NCI-H187 treated with DMSO at 0.1 percent for 48 hours (cell line): ENCODE measurements at places on chromosomes 7 and 10.
A peak's percentile ranks its signal among the peaks of the same experiment; 100 is the strongest.

DNA sequence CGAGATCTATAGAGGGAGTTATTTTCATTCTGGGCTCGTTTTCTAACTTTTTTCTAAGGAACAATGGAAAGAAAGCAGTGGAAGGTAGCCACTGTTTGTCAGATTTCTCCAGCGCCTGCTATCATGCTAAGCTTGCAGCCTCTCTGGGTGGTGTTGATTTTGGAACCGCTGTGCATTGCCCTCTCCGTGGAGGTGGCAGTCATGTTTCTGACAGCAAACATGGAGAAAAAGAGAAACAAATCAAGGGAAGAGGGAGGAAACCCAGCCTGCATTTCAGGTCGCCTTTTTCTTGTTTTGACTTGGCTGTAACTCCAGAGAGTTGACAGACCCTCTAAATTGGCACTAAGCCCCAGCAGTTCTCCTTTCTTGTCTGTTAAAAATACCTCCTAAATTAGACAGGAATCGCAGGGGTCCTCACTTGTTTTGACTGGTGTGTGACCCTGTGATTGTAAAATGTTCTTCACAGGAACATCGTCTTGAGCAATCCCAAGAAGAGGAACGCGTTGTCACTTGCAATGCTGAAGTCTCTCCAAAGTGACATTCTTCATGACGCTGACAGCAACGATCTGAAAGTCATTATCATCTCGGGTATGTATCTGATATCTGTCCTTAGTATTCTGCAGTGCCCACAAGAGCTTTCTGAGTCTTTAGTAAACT is 4.8 kb downstream of the ECHDC3 start:
- DNase-seq = no peak

- peak; percentile 9 for DNase-seq
Observed at GRCh38 chr10:35447693-35448407, 111.5 kb downstream of the CCNY start.

DNA sequence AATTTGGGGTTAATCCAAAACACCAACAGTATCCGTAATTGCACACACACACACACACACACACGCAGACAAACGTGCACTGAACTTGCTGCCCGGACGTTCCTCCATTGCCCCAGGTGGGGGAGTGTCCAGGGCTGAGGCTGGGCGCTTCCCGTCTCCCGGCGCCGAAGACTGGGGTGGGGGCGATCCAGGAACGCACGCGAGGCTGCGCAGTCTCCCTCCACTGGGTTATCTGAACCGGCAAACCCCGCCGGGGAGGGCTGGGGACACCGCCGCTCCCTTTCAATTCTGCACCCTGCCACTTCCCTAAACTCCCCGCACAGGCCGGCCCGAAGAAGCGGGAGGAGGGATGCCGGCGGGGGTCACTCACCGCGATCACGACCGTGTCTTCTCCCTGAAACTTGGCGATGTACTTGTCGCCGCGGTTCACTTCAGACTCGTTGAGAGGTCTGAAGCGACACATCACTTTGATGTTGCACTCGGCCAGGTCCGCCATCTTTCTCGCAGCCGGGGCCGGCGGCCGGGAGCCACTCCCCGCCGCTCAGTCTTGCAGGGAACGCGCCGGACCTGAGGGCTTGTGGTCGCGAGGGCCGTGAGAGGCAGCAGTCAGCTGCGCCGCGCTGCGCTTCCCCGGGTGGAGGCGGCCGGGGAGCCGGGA is 618 bp downstream of the KIF5B start:
- no peak for DNase-seq

DNA sequence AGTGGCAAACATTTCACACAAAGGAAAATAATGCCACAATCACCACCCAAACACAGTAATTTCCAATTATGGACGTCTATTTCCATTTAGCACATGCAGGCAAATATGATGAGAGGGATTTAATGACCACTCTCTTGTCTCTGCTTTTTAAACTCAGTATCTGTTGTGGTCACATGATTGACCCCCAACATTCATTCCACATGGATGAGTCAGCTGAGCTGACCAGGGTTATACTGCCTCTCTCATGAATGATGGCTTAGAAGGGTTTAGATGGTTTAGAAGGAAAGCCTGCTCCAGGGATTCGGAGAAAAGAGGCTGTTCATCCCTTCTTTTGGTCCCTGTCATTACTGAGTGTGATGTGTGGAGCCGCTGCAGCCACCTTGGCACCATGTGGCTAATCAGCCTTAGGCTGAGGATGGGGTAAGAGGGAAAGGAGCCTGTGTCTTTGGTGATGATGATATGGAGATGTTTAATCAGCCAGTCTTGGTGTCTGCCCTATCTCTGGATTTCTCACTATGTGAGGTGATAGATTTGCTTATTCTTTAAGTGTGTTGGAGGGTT is 38.2 kb upstream of the JAKMIP3 start:
- no peak for DNase-seq

DNA sequence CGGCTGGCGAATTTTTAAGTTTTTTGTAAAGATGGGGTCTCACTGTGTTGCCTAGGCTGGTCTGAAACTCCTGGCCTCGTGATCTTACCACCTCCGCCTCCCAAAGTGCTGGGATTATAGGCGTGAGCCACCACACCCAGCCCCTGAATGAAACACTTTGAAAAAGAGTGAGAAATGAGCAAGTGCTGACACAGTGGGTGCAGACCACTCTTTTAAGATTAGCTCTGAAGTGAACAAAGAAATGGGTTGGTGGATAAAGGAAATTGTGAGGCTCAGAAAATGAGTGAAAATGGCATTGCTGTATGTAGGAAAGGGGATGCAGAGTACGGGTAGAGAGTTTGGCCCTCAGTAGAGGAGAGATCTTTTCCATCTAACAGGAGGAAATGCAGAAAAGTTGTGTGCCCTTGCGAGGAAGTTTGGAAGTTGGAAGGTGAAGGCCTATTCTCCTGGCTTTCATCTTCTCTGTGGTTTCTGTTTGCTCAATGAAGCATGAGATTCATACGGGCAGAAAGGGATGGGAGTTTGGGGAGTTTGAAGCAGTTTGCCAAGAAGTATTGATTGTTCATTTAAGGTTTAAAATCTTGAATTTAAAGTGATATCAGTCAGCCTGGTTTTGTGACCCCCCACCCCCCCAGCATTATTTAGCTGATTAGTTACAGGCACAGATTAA is 11.0 kb downstream of the MAPK8 start:
- no peak for DNase-seq
